ENCODE measurements at places on chromosomes 12 and 14.

DNA sequence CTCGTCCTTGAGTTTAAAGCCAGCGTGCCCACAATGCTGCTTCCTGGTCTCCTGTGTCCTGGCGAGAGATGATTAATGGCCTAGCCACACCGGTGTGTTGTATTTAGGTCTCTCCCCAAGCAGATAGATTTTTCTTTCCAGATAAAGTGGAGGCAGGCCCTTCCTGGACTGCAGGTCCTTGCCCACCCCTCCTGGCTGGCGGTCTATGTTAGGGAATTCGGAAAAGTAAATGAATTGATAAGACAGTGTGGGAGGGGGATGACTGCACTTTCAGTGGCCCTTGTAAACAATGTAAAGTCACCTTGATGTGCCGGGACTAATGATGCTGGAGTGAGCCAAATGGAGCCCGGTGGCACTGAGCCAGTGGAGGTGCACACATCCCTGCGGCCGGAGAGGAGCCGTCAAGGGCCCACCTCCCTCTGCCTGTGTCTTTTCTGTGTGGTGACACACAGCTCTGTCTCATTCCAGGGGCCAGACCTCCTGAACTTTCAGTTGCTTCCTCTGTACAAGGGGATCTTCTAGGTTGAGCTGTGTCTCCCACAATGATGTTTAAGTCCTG is 70.6 kb upstream of the ESRRB start:
- no peak for DNase-seq

DNA sequence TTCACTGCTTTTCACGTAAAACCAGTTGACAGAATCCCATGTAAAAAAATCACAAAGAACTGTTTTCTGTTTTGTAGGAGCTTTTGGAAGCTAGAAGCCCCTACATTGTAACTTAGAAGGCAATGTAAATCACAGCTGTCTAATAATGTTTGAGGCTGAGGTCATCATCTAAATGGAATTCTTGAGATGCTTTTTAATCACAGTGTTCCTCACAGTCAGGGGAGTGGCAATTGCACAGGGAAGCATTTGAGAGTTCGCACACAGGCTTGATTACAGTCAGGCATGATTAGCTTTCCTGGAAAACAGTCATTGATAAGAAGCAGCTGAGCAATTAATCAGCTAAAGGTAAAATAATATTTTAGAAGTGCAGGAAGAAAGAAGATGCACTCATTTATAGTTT is 2.9 kb downstream of the SLC17A8 start:
- DNase-seq, result peak; percentile 17

GRCh38 chr12:89540586-89540985 is 14.7 kb upstream of the POC1B start:
- no peak for DNase-seq

- no peak for DNase-seq
Observed at GRCh38 chr14:81656811-81657210, 123.2 kb upstream of the SEL1L start.

- DNase-seq, result peak; percentile 57
Observed at GRCh38 chr12:32995623-32996022, 99.0 kb upstream of the PKP2 start.

DNA sequence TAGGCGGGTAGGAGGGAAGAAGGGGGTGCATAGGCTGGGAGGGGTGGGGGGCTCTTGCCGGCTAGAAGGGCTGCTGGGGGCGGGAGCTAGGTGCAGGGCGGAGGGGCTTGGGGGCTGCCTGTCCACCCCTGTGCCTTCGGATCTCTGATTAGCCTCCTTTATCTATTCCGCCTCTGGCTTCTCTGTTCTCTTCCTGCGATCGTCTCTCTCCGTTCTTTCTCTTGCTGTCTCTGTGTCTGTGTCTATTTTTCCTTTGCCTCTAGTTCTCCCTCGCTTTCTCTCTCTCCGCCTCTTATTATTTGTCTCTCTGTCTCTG is 166.7 kb upstream of the LHX5 start:
- no peak for DNase-seq

- DNase-seq, result no peak
Observed at GRCh38 chr12:69479675-69480074, 9.5 kb downstream of the FRS2 start.

- DNase-seq, result no peak
Observed at GRCh38 chr14:90421632-90422020, 24.8 kb downstream of the CALM1 start.

Measured in amniotic epithelial cell (primary cell).